ENCODE measurements at places on chromosomes 13 and 19. TPM values are rescaled to one million over a fixed set of nuclear protein-coding genes. Genes with fewer than 3 reads are reported as not detected.

CYP4F2 gene
- total RNA-seq = not detected

MAG gene
- total RNA-seq = not detected

SOX1 gene
- total RNA-seq = not detected

C19orf12 gene
- 24.0 TPM for total RNA-seq

MRPL57 gene
- 14.6 TPM for total RNA-seq

RPS15 gene
- total RNA-seq = 712 TPM

IL11 gene
- total RNA-seq = 1.6 TPM

ATP8A2 gene
- under 0.01 TPM for total RNA-seq

Measured in fibroblast of the aortic adventitia (primary cell).